ENCODE measurements at places on chromosomes 1 and 21.

- no peak for DNase-seq
Measured at GRCh38 chr1:81547912-81548303, 252.8 kb upstream of the ADGRL2 start.

DNA sequence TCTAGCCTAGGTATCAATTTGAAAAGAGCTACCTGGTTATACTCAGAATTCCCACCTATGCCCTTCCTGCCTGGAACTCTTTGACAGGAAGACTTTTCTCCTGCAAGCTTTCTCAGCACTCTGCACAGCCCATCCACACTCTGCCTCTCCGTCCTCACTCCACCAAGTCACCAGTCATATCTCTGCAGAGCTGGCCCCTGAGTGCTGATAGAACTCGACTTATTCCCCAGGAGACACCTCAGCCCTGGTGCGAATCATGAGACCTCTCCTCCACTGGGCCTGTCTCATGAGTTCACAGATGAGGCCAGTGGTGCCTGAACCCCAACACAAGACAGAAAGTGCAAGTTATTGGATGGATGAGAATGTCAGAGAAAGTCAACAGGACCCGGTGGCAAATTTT, 32.0 kb downstream of the COLGALT2 start:
- no peak for DNase-seq

GRCh38 chr1:90370686-90371447, 346.2 kb downstream of the BARHL2 start:
- DNase-seq, result peak; percentile 90

- no peak for DNase-seq
Measured at GRCh38 chr1:183259924-183260323, 73.9 kb downstream of the LAMC2 start.

DNA sequence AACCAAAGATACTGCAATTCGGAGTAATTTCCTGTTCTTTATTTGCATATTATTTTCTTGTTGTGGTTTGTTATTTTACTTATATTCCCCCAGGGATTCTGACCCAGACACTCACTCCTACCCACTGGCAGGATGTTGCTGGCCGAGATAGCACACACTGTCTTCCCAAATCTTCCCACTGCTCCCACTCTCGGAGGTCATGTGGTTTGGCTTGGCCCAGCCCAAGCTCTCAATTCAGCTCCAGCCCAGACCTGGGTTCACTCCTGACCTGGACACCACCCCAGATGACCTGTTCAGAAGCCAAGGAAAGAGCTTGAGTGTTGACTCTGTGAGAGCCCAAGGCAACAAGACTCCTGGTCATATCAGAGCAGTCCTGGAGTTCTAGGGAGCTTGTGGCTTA, 1.2 kb upstream of the FAM43B start:
- no peak for DNase-seq

GRCh38 chr1:158285756-158286241, 3.9 kb upstream of the CD1C start:
- DNase-seq, result no peak

DNA sequence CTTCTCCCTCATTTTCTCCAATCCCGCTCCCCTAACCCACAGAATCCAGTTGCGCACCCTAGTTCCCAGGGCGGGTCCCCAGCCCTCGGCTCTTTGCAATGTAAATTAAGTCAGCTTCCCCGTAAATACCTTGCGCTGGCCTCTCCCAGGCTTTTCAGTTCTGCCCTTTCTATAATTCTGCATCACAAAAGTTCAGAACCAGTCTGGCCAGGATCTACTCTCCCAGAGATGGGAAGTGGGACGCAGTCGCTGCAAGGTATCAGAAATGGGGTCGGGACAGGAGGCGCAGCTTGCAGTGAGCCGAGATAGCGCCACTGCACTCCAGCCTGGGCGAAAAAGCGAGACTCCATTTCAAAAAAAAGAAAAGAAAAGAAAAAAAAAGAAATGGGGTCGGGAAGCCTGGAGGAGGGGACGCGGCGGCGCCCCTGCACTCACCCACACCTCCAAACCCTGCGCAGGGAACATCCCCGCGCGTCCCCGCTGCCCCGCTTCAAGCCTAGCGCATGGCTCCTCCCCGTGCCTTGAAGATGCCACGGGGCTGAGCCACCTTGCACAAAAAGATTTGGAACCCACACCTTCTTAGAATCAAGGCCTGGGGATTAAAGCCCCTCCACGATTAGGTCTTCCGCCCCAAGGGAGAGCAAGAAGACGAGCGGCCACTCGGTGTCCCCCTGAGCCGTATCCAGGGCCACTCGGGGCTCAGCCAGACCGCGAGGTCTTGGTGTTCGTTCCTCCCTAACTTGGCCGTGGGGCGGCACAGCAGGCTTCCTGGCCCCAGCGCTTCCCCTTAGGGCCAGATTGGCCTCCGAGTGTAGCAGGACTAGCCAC, 27.2 kb upstream of the ITLN2 start:
- DNase-seq, result no peak

DNA sequence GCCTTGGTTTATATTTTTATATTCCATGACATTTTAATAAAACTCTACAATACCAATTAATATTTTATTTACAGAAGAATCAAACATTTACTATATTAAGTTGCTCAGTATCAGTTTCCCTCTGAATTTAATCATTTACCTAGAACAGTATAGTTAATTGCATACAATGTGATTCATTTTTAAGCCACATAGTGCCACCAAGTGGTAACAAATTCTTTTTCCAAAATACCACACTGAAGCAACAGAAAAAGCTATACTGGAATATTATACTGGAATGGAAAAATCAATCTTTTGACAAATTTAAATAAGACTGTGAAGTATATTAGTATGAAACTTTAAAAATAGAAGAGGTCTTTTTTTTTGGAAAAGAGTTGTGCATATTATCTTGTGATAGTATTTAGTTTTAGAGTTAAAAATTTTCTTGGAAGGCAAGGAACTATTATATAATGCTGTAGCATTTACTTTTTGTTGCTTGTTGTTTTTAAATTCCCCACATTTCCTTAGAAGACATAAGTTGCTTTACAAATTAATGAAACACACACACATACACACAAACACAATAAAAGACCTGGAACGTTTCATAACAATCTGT, 57.3 kb downstream of the ZNF644 start:
- peak; percentile 46 for DNase-seq

DNA sequence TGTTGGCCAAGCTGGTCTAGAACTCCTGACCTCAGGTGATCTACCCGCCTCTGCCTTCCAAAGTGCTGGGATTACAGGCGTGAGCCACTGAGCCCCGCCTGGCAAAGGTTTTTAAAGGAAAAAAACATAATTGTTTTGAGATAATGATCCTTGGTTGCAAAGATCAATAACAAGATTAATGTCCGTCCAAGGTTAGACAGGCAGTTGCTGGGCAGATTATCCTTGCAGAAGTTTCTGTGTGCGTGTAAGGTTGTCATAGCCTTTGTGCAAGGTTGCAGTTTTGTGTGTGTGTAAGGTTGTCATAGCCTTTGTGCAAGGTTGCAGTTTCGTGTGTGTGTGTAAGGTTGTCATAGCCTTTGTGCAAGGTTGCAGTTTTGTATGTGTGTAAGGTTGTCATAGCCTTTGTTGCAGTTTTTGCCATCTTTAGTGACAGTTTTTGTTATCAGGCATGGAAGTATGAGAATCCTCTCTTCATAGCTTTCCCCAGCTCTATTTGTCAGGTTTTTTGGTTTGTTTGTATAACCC, 3.6 kb downstream of the YBEY start:
- DNase-seq, result no peak

DNA sequence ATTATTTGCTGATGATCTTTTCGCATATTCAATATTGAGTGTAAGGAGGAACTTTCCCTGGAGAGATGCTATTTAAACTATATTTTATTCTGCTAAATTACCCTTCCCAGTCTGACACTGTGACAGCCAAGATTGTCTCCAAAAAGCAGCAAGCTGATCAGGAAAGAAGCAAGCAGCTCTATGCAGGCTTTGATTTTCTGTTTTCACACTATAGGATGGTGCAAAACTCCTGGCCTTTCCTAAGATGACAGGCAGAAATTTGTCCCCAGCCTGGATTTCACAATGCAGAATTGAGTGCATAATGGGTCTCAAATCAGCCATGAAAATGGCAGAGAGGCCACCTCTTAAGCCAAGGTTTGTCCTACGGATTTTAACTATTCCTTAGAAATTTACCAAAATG, 1.1 kb downstream of the SGIP1 start:
- DNase-seq, result no peak

- DNase-seq, result no peak
Measured at GRCh38 chr1:205681364-205681763, 1.1 kb upstream of the SLC45A3 start.

DNA sequence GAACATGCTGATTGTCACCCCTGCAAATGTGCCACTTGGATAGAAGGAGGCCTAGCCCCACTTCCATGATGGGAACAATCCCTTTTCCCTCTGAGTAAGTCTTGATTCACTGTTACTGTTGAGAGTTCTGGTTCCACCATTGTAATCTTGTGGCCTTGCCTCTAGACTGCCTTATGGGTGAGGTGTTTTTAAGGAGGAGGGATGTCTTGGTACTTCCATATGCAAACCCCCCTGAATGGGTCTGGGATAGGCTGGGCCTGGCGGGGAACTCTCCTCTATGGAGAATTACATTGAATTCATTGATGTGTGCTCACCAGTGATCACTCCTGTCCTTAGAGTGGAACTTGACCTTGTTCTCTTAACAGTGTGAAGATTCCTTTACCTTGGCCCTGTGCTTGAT, 5.8 kb downstream of the GALNT2 start:
- no peak for DNase-seq

DNA sequence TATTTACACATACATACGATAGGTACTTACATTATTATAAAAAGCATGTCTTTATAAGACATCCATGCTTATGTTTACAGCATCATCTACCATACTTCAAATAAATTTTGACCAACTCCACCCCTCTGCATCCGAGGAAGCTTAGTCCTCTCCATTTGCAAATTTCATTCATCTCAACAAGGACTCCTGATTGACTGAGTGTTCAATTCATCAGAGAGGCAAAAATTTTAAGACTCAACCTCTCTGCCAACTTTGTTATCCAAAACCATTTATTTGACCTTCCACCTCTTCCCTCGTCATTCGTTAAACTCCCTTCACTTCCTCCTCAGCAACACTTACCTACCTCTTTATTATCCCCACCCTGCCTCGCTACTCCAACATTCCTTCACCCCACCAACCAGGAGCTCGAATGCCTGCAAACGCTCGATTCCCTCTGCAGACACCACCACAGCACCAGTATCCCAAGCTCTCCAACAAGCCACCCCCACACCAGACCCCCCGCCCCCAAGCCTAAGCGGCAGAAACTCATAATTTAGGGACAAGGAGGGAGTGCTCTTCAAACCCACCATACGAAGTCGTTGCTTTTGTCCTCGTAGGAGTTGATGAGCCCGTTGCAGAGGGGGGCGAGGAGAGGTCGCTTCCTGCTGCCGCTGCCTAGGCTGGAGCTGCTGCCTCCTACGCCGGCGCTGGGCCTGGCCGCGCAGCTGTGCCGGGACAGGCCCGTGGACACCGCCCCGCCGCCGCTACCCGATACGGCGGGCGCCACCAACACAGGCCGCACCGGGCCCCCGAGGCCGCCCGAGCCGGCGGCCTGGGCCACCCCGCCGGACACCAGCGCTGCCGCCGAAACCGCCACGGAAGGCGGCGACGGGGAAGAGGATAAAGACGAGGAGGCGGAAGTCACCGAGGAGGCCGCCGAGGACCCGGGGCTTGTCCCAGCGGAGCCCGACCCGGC, 803 bp downstream of the COP1 start:
- peak; percentile 28 for DNase-seq

GRCh38 chr1:39204441-39205081, at the start of gene MACF1:
Gene MACF1 (plus strand): TSS chr1:39204695. CDS start chr1:39205023, 328 bp downstream.
- DNase-seq, result peak; percentile 98

DNA sequence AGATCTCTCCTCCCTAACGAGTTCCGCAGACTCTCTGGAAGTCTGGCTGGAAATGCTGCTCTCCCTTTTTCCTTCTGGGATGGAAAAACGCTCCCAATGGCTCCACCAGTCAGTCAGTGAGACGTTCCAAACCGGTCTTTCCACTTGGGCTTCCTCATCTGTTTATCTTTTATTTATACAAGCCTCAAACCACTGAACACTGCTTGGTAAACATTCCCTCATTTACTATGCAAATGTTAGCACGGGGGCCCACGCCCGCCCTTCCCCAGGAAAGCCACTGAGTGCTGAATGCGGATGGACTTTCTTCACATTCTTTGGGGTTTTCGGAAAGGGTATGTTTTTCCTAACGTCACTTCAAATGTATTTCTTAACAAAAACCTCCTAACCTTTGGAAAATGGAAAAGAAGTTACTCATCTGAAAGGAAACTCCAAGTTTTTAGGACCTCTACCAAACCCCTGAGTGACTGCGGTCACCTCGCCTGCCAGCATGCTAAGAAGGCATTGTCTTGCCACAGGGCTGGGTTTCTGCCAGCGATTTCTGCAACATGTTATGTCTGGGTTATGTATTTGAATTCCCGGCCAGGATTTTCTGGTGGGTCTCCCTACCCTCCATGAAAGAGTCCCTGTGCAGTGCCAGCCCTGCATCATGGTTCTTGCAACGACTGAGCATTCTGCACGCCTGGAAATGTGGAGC, 14.0 kb upstream of the UMODL1 start:
- peak; percentile 90 for DNase-seq

DNA sequence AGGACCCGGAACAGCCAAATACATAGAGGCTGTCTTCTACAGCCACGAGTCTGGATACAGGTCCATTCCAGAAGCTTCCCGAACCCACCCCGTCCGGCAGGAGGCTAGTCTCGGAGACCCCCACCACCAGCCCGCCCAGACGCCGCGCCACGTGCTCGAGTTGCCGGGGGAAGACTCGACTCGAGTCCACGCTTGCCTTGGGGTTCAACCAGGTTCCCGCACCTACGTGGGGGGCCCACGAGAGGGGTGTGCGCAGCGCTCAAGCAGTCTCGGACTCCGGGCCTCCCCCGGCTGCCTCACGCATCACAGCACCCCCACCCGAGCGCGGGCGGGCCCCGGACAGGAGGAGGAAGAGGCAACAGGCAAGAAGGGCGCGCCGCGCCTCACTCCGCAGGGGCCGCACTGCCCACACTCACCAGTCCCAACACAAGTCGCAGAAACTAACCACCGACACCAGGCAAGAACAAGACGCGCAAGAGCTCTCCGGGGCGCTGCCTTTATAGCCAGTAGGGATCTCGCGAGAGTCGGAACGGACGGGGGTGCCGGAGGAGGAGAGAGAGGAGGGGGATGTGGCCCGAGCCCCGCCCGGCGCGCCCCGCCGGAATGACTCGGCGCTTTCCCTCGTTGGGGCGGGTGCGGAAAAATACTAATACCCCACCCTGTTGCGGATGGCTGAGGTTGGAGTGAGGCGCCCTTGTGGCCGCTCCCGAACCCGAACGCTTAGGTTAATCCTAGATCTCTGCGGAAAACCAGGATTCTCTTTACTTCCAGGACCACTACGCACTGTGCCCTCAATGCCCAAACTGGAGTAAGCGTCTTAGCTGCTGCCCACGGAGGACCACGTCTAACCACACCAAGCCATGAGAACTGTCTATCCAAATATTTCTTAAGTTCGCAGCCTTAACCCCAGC, at the start of gene PRDX1:
Gene PRDX1 (minus strand): TSS at position 472 of the 911 bp plus-strand sequence. CDS start 2,841 bp downstream, outside the sequence.
- peak; percentile 96 for DNase-seq
